Caki2 (cell line): ENCODE measurements at places on chromosomes 3 and 15.
A peak's percentile ranks its signal among the peaks of the same experiment; 100 is the strongest.

DNA sequence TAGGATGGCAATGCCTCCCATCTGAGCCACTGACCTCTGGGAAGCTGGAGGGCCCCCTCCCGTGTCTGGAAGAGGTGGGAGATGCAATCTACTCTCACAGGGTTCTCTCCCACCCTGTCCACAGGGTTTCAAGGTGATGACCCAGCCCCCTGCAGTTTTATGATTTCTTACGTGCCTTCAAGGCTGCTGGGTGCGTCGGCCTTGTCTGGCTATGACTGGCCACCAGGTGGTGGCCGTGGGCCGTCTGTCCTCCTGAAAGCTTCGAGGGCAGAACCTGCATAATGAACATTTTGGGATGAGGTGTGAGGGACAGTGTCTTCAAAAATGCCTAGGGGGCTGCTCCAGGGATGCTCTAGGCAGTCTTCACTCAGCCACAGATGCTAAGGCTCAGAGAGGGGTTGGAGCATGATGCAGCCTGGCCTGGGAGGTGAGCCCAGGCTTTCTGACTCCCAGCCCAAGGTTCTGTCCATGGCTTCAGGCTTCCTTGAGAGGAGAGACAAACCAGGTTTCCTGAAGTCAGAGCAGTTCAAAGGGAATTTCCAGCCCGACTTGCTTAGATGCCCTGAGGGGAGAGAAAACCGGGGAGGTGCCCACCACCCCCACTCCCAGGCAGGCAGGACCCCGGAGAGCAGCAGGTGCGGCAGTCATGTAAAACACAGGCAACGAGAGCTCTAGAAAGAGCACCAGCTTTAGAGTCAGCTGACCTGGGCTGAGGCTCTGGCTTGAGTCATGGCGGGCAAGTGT lies 18.7 kb downstream of the ISG20 start:
- DNase-seq, result peak; percentile 29

DNA sequence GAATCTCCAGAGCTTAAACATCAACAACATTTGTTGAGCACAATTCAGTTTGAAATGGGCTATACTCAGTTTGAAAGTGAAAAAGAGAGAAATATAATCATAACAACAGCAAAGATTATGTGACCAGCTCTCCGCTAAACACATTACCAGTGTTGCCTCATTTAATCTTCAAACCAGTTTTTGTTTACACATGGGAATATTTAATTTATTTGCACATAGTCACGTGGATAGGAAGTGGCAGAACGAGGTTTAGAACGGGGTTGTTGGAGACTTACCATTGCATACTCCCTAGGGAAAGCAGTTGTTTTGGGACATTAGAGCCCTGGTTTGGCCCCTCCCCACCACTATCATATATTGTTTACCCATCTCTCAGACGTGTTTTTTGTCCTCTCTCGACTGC lies 77.2 kb downstream of the IL1RAP start:
- no peak for DNase-seq

- DNase-seq, result no peak
These were observed 5.8 kb downstream of the CPOX start for GRCh38 chr3:98587654-98588053.

DNA sequence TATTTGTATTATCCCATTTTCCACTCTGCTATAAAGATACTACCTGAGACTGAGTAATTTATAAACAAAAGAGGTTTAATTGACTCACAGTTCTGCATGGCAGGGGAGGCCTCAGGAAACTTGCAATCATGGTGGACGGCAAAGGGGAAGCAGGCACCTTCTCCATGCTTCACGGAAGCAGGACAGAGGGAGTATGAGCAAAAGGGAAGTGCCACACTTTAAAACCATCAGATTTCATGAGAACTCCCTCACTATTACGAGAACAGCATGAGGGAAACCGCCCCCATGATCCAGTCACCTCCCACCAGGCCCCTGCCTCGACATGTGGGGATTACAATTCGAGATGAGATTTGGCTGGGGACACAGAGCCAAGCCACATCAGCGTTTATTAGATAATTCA lies 172.8 kb downstream of the NR2F2 start:
- no peak for DNase-seq

- DNase-seq, result no peak
These were observed 62.5 kb downstream of the TLE3 start for GRCh38 chr15:70035051-70035718.

DNA sequence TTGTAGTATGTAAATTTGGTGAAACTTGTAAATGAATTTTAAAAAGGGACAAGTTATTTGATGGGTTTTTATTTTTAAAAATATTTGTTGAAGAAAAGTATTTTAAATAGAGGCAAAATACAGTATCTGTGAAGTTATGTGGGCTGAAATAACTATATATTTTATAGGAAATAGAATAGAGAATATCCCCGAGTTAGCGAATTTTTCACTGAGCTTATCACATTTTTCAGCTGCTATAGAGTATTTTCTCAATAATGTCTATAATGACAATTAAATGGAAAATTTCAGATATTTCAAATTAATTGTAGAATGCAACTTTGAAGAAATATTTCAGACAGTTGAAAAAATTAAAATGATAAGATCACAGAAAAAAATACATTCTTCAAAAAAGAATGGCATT lies 166.4 kb upstream of the TP63 start:
- no peak for DNase-seq

DNA sequence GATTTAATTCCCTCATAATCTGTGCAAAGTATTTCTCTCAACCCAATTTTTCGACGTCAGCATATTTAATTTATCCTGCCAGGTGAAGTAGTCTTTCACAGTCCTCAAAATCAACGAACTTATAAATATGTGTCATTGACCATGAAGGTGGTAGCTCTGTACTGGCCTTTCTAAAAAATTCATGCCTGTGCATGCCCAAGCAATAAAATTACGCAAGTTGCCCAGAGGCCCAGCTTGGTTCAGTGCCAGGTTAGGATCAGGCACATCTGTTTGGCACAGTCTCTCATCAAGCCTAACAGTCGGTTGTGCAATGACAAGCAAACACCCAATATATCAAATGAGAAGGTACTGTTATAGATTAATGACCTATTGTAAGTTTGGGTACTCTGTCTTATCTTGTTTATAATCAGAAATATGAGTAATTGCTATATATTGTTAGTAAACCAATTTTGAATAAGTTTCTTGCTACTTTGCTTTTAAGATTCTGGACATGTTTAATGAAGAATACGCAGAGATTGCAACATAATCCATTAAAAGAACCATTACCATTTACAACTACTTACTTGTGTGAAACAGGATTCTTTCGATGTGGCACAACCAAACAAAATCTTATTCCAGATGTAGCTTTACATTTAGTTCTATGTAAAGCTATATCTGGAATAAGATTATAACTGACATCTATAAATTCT lies 159.0 kb upstream of the IL12A start:
- DNase-seq, result peak; percentile 77

GRCh38 chr3:60010781-60011180 lies 961.0 kb upstream of the CFAP20DC start:
- DNase-seq, result no peak

DNA sequence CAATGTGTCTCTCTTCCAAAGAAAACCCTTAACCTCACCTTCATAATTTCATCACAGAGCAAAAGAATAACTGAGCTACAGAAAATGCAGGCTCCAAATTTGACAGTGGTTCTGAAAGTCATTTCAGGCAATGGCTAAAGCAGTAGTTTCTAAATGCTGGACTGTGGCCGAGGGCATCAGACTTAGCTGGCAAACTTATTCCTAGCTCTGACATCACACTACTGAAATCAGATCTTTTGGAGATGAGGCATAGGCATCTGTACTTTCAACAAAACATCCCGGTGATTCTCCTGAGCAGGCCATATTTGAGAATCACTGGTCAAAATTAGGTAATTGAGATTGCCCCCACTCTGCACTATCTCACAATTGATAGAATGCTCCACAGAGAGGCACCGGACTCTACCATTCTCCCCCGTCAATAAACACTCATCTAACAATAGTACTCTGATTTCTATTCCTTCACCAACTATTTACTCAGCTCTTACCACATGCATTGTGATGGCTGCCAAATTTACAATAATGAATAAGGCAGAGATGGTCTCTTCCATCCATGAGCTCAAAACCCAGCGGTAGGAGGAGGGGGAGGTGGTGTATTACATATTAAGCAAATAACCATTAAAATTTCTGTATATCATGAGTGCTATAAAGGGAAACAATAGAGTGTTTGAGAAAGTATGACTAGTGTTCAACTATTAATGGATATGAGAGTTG lies 57.3 kb upstream of the SPRED1 start:
- DNase-seq, result no peak

DNA sequence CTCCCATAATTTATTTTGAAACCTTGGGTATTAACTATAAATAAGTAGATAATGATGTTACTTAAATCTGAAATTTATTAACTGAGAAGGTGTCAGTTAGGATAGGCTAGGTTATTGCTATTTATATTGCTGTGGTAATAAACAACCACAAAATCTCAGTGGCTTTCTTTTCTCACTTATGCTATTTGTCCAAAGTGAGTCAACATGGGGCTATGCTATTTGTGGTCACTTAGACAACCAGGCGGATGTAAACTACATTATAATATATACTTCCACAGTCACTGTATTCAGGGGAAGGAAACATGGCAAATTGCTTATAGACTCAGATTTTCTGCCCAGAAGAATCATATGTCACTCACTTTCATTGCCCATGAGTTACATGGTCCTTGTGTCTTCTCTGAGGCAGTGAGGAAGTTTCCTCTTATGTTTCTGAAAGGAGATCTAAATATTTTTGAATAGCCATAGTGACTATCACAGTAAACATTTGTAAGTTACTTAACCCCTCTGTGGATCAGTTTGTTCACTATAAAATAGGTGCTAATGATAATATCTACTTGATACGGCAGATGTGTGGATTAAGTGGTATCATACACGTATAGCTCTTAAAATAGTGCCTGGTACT lies 19.8 kb downstream of the HMG20A start:
- no peak for DNase-seq

DNA sequence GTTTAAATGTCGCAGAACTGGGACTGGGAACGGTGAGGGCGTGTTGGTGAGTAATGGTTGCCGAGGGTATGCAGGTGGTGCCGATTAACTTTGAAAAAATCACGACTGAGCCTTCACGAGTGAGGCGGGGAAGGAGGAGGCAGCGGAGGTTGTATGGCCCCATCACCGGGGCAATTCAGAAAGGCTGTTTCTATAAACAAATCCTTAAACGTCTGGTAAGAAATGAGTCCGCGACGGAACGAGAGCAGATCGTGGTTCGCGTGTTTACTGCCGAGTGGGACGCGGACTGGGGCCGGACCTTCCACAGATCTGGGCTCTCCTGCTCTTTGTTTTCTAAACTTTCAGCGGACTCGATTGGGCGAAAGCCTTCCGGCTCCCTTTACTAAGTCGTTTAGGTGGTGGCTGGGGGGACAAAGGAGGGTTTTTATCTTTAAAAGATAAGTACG lies 2.7 kb downstream of the IGF1R start:
- peak; percentile 21 for DNase-seq

DNA sequence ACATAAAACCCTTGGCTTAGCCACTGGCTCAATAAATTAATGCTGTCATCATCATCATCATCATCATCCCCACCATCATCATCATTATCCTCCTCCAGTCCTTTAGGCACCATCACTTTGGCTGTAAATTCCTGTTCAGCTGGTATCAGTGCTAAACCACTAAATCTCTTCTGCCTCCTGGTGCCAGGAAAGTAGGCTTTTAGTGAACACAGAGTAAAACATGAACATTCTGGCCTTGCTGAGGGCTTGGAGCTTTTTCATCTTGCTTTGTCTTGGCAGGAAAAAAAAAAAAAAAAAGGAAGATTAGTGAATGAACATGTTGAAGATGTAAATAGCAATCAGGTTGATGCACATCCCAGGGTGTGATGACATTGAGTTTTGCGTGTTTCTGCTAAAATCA lies 67.3 kb upstream of the EIF1B start:
- no peak for DNase-seq

GRCh38 chr3:171164067-171164465 lies 137.5 kb upstream of the SLC2A2 start:
- DNase-seq, result peak; percentile 38

DNA sequence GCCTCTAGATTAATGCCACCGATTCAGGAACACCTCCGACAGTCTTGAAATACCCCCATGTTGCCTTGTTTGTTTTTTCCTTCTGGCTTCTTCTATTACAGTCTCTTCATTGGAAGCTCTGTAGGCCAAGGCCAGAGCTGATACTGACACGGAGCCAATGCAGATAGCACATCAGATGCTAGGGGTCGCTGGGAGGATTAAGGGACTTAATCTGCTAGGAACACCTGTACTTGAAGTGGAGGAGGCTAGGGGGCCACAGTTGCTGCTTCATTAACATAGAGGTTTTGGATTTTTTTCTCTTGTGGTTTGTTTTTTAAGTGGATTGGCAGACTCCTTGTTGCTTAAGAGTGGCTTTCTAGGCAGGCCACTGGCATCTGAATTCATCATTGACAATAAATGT lies 49.6 kb downstream of the PARP14 start:
- no peak for DNase-seq

GRCh38 chr3:31615071-31615875 lies 82.5 kb downstream of the STT3B start:
- no peak for DNase-seq

DNA sequence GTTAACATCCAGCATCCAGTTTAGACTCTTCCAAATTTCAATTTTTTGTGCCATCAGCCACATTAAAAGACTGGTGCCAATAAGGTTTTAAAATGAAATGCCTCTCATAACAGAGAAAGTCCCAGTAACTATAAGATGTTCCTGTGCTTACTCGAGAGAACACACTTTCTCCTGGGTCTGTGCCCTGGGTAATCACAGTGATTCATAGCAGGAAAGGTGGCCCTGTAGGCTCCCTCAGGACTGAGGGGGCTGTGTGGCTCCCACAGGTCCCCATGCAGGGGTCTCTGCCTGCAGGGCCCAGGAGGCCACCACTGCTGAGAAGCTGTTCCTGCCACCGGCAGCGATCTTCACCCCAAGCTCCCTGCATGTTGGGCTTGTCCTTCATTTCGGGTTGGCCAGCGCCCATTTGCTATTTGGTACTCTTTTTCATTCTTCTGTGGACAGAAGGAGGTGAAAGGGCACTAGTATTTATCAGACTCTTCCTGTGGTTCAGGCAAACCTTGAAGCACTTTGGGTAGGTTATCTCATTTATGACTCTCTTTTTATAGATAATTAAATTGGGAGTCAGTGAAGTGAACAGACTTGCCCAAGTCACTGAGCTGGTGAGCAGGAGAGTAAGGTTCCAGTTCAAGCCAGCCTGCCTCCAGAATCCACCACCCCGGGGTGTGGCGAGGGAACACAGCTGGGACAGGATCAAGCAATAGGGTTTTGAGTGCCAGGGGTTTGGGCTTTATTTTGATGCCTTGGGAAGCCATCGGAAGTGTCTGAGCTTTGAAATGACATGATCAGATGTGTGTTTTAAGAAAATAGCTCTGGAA lies 44.2 kb upstream of the PLXNA1 start:
- no peak for DNase-seq

- peak; percentile 65 for DNase-seq
These were observed 18.4 kb downstream of the SPATA12 start for GRCh38 chr3:57078635-57079473.

DNA sequence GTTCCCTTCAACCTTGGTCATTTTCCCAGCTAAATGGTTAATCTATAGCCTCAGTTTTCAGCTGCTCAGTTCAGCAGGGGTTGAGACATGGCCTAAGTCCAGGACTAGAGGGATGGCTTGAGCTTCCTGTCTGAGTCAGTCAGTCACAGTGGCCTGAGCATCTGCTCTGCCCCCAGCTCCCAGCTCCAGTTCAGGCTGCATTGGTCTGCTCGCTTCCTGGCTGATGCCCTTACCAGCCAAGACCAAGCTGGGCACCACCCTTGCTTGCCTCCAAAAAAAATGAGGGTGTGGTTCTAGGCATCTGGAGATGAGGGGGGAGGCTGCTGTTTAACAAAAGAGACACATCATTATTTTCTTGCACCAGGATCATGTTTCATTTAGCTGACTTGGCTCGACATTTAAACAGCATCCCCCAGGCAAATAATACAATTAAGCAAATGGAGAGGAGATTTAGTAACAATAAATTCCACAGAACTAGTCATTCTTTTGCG lies 70.7 kb downstream of the WNT5A start:
- peak; percentile 81 for DNase-seq
